ENCODE measurements at places on chromosomes 1 and 21. TPM values are rescaled to one million over a fixed set of nuclear protein-coding genes. Genes with fewer than 3 reads are reported as not detected.

The ATP5PF gene
- 41.6 TPM for total RNA-seq

The RNU1-3 gene
- total RNA-seq, result 3,261 TPM

The TMEM269 gene
- total RNA-seq, result 0.18 TPM

The NPHS2 gene
- not detected for total RNA-seq

The MR1 gene
- 34.6 TPM for total RNA-seq

The PRUNE1 gene
- 13.5 TPM for total RNA-seq

The OR6F1 gene
- total RNA-seq, result not detected

The SYNJ1 gene
- total RNA-seq, result 22.4 TPM

The TRNP1 gene
- total RNA-seq, result 0.18 TPM

DNA sequence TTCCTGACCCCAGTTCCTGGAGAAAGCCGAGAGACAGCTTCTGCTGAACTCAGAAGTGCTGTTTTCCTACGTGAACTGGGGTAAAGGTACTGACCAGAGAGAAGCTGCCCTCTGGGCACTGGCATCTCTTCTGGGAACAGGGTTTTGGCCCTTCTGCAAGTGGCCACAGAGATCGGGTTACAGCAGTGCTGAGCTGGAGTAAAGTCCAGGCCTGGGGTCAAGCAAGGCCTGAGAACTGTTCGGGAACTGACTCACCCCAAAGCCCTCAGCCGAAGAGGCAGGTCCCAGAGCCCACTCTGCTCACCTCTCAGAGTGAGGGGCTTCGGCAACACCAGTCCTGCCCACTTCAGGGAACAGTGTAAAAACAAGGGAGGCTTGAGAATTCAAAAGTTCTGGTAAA lies 177.2 kb upstream of the RUNX1 start:
- DNase-seq, result no peak

GRCh38 chr1:36783475-36783874 lies 250.8 kb downstream of the GRIK3 start:
- DNase-seq, result no peak

DNA sequence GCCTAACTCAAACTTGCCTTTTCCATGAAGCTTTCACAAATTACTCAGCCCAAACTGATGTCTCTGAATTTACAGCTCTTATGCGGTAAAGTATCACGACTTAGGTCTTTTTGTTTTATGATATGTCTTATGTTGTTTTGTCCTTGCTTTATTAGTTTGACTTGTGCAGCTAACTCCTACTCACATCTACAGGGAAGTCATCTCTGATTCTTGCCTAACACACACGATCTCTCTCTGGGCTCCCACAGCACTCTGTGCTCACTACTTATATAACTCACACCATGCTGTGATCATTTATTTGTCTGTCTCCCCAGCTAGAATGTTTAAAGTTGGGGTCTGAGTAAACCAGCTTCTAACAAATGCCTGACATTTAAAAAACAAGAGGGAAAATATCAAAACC lies 9.3 kb upstream of the PI4KB start:
- DNase-seq, result no peak

DNA sequence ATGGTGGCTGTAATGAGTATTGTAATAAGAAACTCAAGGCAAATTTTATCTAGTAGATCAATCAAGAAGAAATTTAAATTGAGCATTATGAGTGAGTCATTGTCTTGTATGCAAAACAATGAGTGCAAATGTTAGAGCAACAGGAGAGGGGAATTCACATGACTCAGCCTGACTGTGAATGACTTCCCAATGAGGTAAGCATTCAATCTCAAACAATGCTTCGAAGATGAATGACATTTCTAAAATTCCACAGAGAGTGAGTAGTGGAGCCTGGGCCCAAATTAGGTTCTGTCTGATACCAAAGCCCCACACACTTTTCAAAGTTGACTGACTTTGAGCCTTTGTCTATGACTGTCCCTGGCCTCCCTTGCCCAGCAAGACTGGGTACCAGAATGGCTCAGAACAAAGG lies 738.0 kb downstream of the PTPRU start:
- DNase-seq, result no peak

- no peak for DNase-seq
These were observed 19.4 kb downstream of the URB2 start for GRCh38 chr1:229645324-229645993.

GRCh38 chr1:110138956-110139355 lies 11.3 kb upstream of the SLC6A17 start:
- DNase-seq, result no peak

GRCh38 chr1:167033646-167034045 lies 44.6 kb downstream of the MAEL start:
- no peak for DNase-seq

GRCh38 chr1:8980656-8981055 lies 35.0 kb downstream of the CA6 start:
- no peak for DNase-seq

DNA sequence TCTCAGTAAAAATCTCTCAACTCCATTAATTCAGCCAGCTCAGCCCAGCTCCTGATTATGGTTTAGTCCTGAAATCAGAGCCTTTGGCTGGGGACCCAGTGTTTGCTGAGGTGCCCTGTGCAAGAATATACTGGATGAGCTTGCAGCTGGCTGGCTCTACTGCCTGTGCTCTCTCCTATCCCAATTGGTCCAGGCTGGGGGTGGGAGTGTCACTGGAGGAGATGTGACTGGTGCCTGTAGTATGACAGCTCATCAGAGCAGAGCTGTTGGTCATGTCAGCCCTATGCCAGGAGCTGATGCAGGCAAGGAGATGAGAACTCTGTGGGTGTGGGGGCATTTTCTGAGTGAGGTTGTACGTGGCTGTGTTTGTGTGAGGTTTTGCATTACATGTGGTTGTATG lies 87.0 kb downstream of the TNR start:
- DNase-seq, result no peak

GRCh38 chr1:54609301-54609921 lies 13.9 kb downstream of the FAM151A start:
- no peak for DNase-seq

DNA sequence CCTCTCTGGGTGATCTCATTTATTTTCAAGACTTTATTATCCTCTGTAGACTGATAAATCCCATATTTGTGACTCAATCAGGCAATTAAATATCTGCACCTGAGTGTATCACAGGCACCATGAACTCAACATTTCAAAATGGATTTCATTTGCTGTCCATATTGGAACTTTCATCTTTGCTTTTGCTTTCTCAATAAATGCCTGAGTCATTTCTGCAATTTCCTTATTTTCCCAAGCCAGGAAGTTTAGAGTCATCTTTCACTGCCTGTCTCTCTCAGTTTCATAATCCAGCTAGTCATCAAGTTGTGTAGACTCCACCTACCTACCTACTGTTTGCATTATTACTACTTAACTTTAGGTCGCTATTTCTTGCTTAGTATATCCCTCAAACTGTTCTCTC lies 540.9 kb downstream of the LMO4 start:
- DNase-seq, result no peak

GRCh38 chr21:39674801-39675200 lies 62.1 kb downstream of the B3GALT5 start:
- DNase-seq, result no peak

DNA sequence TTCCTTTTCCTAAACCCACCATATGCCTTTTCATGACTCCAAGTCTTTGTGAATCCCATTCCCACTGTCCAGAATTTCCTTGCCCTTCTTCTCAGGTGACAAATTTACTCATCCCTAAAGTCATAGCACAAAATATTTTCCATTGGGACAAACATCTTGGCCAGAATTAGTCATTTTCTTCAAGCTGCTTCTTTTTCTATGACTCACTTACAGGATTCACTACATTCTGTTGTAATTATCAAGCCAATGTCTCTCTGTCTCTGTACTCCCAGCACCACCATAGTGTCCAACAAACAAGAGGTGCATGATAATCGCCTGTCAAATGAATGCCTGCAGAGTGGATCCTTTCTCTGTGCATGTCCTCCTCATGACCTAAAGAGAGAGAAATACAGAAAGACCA lies 37.8 kb downstream of the SGIP1 start:
- no peak for DNase-seq

- DNase-seq, result no peak
These were observed 136.8 kb downstream of the PTPRC start for GRCh38 chr1:198775606-198776005.

- DNase-seq, result no peak
These were observed 39.4 kb downstream of the TRAPPC10 start for GRCh38 chr21:44051462-44051941.

DNA sequence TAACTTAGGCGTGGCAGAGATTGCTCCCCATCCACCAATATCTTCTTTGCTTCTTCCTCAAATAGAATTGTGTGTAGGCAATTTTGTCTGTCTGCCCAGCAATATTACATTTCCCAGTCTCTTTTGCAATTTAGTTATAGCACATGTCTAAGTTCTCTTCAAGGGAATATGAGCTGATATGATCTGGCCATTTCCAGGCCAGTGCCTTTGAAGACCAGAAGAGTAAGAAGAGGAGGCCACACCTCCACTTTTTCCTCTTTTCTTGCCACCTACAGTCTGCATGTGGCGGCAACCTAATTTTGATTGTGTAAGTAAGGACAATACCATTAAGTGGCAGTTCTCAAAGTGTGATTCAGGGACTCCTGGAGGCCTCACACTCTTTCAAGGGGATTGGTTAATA lies 6.3 kb upstream of the RSBN1 start:
- DNase-seq, result no peak

- peak; percentile 87 for DNase-seq
These were observed 9.8 kb downstream of the RAP1GAP start for GRCh38 chr1:21659099-21659923.

- no peak for DNase-seq
These were observed 124.8 kb upstream of the EDN2 start for GRCh38 chr1:41609166-41609883.

DNA sequence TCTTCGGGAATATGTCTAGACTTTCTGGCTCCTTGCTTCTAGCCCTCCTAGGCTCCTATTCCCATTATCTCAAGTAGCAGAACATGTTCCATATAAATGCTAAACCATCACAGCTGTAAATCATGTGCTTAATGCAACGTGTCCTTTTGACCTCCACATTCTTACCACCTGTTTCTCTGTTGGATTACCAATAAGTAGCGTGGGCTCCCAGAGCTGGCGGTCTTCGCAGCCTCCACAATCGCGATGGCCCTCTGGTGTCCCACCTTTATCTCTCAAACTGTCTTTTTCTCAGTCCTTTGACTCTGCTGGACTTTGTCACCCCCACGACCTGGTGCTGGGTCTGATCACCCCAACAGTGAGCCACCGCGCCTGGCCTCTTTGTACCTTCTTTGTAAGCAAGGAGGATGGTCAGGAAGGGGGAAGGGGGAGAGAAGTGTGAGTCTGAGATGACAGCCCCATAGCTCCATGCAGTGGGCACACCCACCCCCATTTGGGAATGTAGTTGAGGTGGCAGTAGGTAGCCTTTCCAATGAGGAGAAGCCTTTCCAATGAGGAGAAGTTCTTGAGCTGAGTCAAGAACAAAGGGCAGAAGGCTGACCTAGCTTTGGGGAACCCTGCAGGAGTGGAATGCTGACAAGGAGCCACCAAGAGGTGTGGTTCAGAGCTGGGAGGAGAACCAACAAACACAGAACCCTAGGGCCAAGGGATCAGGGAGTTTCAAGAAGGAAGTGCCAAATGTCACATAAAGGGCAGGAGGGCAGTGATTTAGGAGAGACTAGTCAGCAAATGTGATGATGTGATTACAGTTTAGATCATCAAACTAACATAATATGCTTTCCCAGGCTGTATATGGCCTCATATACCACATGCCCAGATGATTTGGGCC lies 14.2 kb downstream of the TRAF5 start:
- DNase-seq, result no peak

GRCh38 chr1:8394456-8395321 lies 76.8 kb downstream of the SLC45A1 start:
- DNase-seq, result no peak

DNA sequence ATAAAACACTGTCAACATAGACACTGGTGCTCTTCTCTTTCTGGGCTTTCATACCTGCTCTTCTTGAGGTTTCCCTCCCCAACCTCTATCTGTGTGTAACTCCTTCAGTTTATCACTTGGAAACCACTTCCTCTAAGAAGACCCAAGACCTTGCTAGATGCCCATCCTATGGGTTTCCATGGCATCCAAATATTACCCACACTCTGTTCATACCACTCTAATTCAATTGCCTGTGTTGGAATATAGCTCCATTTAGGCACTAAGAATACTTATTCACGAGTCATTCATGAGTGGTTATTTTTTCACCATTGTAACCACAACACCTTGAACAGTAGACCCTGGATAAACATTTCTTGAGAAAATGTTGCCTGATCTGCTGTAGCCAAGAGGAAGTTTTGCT lies 231.1 kb upstream of the SGIP1 start:
- peak; percentile 59 for DNase-seq

DNA sequence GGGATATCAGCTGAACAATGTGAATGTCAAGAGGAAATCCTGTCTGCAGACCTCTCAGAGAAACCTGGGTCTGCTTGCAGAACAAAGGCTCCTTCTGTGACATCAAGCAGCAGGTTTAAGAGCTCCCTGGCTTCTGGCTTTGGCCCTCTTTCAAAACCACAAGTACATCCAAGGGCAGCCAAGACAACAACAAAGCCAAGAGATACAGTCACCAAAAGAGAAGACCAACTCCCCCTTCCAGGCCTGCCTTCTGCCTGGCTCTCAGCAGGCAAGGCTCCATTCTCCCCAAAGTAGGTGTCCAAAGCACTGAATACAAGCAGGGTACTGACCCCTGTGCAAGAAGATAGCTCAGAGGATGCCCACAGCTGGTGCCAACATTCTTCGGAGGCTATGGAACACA lies 11.5 kb downstream of the BCAR3 start:
- no peak for DNase-seq

DNA sequence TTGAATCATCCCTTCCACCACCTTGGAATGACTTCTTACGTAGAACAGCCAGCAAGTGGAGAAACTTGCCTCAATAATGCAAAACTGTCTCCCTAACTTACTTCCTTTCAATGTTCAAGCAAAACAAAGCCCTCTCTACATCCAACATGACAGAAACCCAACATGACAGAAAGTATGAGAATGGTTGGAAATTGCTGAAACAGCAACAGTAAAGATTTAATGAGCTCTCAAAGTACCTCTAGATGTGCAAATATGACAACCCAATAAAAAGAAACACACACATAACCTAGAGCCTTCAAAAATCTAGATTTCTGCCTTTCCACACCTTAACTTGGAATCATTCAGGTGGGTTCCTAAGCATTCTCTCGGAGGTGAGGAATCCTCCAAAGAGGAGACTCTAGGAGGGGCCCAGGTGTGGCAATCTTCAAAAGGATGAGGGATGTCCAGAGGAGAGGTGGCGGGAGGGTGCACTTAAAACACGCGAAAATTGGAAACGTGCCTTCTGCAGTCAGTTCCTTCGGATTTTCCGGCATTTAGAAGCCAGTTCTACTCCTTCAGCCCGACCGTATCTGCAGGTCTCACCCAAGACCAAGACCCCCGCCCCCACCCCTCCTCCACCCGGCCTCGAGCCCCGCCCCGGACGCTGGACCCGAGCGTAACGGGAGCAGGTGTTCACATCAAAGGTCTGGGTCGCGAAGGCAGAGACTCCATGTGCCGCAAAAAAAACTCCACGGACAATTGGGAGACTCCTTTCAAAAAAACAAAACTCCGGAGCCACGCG lies 996 bp upstream of the MGST3 start:
- DNase-seq, result peak; percentile 6
